RWPE2 (cell line): ENCODE measurements at places on chromosomes 1 and 21.

- peak; percentile 91 for DNase-seq
Measured at GRCh38 chr1:228059634-228060457, 22.7 kb upstream of the ARF1 start.

- no peak for DNase-seq
Measured at GRCh38 chr21:34343347-34343746, 20.5 kb upstream of the KCNE2 start.

- no peak for DNase-seq
Measured at GRCh38 chr1:102842606-102843005, 265.7 kb downstream of the COL11A1 start.

GRCh38 chr1:242525360-242525722 lies 844 bp upstream of the PLD5 start:
- DNase-seq = no peak

DNA sequence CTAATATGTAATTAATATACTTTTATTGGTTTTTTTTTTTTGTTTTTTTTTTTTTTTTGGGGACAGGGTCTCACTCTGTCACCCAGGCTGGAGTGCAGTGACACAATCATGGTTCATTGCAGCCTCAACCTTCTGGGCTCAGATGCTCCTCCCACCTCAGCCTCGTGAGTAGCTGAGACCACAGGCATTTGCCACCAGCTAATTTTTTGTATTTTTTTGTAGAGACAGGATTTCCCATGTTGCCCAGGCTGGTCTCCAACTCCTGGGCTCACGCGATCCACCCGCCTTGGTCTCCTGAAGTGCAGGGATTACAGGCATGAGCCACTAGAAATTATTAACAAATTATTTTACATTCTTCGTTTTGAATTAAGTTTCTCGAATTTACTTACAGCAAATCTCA lies 16.8 kb upstream of the POGZ start:
- DNase-seq = no peak

DNA sequence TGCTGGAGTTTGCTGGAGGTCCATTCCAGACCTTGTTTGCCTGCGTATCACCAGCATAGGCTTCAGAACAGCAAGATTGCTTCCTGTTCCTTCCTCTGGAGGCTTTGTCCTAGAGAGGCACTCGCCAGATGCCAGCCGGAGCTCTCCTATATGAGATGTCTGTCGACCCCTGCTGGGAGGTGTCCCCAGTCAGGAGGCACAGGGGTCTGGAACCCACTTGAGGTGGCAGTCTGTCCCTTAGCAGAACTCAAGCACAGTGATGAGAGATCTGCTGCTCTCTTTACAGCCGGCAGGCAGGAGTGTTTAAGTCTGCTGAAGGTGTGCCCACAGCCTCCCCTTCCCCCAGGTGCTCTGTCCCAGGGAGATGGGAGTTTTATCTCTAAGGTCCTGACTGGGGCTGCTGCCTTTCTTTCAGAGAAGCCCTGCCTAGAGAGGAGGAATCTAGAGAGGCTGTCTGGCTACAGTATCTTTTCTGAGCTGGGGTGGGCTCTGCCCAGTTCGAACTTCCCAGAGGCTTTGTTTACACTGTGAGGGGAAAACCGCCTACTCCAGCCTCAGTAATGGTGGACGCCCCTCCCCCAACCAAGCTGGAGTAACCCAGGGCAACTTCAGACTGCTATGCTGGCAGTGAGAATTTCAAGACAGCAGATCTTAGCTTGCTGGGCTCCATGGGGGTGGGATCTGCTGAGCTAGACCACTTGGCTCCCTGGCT lies 205.0 kb downstream of the GPR52 start:
- no peak for DNase-seq

- no peak for DNase-seq
Measured at GRCh38 chr21:42662430-42663199, 9.2 kb downstream of the PDE9A start.

- DNase-seq = no peak
Measured at GRCh38 chr1:38733761-38734160, 125.8 kb downstream of the RRAGC start.

DNA sequence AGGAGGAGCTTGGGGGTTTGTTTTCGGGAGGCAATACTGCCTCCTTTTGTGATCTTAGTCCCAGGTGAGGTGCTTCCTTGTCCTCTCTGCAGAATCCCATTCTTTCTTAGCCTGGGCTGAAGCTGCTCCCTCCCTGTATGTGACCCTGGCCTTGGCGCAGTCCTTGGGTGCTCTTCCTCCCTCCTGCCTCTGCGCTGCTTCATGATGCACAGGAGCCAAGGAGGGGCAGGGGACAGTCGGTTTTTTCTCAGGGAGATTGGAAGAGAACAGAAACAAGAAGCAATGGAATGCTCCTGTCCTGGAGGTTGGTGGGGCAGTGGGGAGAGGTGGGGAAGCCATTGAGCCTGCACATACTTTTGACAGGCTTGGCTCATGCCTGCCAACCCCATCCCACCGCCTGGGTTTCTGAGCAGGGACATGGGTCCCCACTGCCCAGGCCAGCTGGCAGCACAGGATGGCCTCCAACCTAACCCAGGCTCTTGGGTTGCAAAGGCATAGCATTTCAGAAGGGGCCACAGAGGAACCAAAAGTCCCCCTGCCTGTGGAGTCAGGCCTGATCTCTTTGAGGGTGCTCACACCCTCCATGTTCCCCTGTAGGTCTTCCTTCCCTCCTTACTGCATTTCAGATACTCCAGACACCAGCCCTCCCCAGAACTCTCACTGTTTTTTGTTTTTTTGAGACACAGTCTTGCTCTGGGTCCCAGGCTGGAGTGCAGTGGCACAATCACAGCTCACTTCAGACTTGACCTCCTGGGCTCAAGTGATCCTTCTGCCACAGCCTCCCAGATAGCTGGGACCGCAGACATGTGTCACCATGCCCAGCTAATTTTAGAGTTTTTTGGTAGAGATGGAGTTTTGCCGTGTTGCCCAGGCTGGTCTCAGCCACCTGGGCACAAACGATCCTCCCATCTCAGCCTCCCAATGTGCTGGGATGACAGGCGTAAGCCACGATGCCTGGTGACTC lies 16.1 kb downstream of the IL6R start:
- no peak for DNase-seq

DNA sequence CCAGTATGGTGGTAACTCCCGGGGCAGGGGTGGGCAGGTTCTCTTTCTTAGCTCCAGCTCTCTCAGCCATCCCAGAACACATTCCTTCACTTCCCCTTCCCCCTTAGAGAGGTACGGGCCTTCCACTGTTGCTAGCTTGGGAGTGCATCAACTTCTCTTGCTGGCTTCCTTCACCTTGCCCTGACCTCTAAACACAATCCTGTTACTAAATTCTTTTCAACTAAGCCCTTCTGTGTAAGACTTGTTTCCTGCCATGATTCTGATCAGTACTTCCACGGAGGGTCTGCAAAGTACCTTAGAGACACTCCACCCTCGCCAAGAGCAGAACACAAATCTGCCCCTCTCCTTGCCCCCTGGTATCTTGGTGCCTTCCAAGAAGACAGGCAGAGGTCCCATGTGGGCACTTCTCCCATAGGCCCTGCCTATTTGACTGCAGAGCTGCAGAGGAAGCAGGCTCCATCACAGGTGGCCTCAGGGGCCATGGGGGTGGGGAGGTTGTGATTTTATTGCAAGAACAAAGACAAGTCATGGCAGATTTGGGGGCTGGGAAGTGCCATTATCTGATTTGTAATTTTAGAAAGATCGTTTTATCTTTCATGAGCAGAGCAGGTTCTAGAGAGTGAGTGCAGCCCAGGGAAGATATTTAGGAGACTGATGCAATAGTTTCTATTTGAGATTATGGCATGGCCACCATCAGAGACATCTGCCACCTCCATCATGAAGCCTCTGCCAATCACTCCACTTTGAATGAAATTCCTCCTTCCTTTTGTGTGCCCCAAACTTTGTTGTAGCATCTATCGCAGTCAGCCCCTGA lies 182.5 kb upstream of the JUN start:
- no peak for DNase-seq

DNA sequence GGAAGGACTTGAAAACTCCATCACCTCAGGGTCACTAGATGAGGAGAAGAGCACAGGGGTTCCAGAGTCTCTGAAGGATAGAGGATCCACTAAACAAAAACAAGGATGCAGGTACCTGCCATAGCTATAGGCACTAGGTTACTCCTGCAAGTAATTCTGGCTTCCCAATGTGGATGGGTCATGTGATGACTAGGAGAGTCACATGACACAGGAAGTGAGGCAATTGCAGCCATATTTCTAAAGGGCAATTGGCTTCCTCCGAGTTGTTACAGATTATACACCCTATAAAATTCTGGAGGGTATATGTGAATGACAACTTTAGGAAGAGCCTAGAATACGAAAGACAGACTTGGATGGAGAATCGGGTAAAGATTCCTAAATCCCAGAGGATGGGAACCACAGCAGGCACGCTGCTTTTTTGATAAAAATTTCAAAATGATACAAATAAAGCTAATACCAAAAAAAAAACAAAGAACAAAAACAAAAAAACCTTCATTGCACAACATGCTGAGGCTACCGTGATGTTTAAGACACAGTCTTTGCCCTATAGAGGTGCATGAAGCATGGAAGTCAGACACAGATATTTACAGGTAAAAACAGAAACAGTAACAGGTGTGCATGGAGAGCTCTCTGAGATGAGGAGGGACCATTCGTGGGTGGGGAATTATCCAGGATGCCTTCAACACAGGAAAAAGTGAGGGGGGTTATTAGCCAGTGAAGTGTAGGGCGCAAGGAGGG lies 10.5 kb downstream of the MTX1 start:
- DNase-seq = no peak

DNA sequence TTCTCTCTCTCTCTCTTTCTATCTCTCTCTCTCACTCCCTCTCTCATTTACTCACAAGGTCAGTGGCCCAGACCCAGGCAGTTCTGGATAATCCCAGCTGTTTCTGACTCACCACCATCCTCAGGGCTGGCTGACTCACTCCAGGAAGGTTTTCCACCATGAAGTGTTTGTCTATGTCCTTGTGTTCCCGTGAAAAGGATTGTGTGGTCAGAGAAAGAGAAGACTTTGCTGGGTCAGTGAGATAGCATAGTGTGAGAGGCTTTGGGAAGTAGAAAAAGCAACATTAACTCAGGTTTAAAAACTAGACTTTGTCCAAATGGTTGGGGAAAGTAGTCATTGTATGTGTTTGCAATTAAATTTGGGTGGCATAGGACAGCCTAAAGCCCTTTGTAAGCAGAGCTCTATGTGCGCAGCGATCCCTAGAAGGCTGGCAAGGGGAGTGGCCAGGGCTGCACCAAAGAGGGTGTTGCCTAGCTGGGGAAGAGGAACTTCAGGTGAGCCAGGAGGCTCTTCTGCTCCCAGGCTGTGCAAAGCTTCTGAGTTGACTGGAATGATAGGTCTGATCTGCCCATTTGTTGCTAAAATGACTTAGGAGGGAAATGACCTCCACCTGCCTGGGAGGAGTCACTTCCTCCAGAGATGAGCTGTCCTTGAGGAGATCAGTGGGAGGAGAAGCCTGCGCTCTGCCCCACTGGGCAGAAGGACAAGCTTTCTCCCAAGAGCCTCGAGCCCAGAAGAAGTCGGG lies 4.9 kb upstream of the CAPN2 start:
- peak; percentile 76 for DNase-seq

- no peak for DNase-seq
Measured at GRCh38 chr1:40423264-40423642, 27.0 kb upstream of the ZFP69B start.

DNA sequence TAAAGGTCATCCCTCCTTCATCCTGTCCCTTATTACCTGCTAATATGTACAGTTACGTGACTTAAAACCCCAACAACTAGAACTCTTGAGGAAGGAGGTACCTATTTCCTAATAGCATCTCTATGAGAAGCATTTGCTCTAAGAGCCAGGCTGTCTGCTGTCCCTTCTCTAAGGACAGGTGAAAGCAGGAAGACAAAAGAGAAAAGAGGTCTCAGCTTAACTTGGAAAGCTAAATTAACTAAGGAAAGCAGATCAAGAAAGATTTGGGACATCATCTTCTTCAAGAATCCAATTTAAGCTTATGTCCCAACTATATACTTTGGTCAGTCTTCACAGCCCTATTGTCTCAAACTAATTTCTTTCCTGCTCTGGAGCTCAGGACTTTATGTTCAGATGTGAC lies 2.9 kb downstream of the EGLN1 start:
- no peak for DNase-seq

GRCh38 chr1:24009406-24009805 lies 29.3 kb upstream of the SRSF10 start:
- peak; percentile 55 for DNase-seq

DNA sequence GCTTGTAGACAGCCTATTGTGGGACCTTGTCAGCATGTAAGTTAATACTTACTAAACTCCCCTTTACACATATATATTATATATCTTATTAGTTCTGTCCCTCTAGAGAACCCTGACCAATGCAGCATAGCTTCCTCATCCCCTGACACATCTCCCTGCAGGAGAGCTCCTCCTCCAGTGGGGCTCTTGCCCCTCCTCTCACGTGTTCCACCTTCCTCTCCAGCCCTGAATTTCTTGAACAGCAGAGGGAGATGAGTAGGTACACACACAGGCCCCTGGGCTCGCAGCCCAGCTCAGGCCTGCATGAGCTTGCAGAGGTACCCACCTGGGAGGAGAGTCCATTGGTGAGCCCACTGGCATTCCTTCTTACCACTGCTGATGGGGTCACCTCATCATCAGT lies 27.3 kb upstream of the GOLT1A start:
- DNase-seq = no peak
